ENCODE measurements at places on chromosomes 7 and 10. TPM values are rescaled to one million over a fixed set of nuclear protein-coding genes. Genes with fewer than 3 reads are reported as not detected.

GRCh38 chr7:32536585-32536984 is 41.3 kb downstream of the AVL9 start:
- DNase-seq: peak; percentile 53

DNA sequence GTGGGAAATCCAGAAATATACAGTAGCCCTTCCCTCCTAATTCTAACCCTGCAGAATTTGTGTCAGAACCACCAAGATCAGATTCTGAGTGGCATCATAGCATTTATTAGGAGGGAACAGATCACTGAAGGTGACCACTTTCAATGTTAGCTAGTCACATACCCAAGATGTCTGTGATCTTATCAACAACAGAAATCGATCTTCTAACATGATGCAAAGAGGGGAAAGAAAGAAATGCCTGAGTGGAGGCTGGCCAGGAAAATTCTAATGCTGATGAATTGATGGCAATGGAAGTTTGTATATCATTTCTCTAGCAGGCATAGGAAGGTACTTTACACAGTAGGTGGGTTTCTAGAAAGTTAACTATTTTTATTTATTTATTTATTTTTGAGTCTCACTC is 10.6 kb upstream of the SYPL1 start:
- no peak for DNase-seq

DNA sequence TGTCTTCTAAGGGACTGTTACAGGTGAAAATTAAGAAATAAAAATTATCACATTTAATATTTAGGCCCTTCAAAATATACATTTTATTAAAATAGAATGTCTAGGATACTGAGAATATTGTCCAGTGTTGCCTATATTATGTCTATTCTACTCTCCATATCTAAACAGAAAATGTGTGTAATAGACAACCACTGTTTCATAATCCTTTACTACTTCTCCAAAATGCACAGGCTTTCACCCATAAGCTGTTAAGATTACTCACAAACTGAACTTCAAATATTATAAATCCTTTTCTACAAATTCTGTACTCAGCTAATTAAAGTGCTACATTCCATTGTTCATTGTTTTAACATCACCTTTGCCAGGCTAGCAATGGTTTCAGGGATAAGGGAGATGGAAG is 56.7 kb upstream of the TFEC start:
- no peak for DNase-seq

CACNA2D1 gene
- total RNA-seq: 2.3 TPM
